ENCODE measurements at places on chromosomes 13 and 19.
A peak's percentile ranks its signal among the peaks of the same experiment; 100 is the strongest.

- DNase-seq, result no peak
Measured at GRCh38 chr13:64164435-64164834, 2748.8 kb upstream of the PCDH20 start.

GRCh38 chr19:4916292-4917082 is 7.2 kb downstream of the UHRF1 start:
- no peak for DNase-seq

DNA sequence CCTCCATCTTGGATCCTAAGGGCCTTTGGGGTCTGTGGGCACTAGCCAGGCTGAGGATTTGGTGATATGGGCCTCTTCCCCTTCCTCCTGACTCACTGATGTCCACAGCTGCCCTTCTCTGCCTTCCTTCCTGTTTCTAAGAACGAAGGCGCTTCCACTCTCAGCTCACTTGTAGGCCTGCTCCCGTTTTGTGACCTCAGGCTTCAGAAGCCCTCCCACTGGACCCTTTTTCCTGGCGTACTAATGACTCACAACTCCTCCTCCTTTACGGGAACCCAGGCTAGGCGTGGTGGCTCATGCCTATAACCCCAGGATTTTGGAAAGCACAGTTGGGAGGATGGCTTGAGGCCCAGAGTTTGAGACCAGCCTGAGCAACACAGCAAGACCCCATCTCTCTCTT is 55.6 kb downstream of the TMED1 start:
- DNase-seq, result no peak

GRCh38 chr13:92769046-92769445 is 457.6 kb upstream of the GPC6 start:
- DNase-seq, result no peak

- no peak for DNase-seq
Measured at GRCh38 chr19:48081106-48081505, 29.5 kb downstream of the PLA2G4C start.

- no peak for DNase-seq
Measured at GRCh38 chr19:47540748-47541147, 25.9 kb upstream of the NAPA start.

- no peak for DNase-seq
Measured at GRCh38 chr13:34412295-34412694, 529.8 kb upstream of the NBEA start.

GRCh38 chr13:99392470-99393135 is 85.4 kb upstream of the GPR183 start:
- DNase-seq, result no peak

DNA sequence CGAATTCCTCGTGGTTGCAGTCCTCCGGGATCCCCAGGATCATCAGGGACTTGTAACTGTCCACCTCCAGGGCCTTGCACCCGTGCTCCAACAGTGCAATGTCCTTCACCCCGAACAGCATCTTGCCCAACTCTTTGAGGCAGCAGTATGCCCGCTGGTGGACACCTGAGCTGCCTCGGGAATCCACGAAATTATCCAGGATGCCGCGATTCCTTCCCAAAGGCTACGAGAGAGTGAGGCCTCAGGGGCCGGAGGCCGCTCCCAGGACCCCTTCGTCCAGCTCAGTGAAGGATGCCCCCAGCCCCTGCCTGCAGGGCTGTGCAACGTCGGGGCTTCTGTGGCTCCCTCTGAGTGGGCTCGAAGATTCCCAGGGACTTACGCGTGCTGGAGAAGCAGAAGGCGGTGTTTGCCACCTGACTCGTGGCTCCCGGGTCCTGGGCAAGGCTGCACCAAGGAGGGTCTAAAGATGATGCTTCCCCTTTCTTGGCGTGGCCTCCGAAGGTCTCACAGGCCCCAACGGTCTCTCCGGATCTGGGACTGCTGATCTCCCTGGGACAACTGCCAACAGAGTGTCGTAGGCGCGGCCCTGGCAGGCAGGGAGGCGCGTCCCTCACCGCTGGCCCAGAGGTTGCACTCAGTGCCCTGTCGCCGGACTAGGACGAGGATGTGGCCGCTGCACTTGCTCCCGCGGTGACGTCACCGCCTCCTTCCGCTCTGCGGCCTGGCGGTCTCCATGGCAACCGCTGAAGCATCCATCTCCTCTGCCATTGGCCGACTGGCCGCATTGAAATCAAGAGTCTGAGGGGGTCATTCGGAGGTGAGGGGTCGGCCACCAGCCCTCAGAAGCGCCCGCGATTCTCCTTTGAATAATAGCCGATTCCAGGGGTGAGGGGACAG is at the start of gene PNMA8C:
TSS of gene PNMA8C (minus strand) at position 698 of the 897 bp plus-strand sequence. CDS start at position 121, 577 bp downstream.
- DNase-seq, result no peak

DNA sequence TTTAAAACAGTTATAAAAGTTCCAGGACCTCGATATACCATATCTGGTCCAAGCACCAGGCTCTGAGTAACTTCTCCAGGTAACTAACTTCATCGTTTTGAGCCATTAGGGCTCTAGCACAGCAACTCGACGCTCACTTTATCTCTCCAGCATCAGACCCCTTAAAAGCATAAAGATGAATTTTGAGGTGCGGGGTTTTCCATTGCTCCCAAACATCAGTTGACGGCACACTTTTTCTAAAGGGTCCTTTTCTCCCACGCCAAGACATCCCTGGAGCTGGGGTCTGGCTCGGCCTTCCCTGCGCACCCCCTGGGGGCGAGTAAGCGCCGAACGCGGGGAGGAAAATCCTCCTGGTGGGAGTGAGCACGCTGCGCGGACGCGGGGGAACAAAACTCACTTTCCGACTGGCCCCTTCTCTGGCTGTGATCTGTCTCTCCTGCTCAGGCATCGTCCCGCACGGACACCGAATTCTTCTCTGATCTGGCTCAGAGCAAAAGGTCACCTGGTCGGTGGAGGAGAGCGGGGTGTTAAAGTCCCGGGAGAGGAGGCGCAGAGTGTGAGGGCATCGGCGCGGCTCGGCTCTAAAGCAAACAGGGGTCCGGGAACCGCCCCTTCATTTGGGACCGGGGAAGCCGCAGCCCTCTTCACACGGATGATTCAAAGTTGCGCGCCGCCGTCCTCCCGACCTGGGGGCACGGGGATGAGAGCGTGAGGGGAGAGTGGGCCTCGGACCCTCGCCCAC is at the start of gene ATP7B:
TSS of gene ATP7B (minus strand) at position 561 of the 742 bp plus-strand sequence. CDS start at position 448, 113 bp downstream.
- no peak for DNase-seq

DNA sequence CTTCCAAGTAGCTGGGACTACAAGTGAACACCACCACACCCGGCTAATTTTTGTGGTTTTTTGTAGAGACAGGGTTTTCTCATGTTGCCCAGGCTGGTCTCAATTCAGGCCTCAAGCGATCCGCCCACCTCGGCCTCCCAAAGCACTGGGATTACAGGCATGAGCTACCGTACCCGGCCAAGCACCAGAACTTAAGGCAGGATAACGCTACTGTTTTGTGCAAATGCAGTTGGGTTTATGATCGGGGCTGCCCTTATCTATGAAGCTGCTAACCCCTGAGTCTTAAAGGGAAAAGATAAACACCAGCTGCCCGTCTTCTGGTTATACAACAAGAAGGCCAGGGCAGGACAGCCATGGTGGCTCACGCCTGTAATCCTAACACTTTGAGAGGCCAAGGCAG is 12.6 kb upstream of the TM6SF2 start:
- no peak for DNase-seq

GRCh38 chr13:64529874-64530485 is 2700.2 kb downstream of the PCDH9 start:
- DNase-seq, result no peak

DNA sequence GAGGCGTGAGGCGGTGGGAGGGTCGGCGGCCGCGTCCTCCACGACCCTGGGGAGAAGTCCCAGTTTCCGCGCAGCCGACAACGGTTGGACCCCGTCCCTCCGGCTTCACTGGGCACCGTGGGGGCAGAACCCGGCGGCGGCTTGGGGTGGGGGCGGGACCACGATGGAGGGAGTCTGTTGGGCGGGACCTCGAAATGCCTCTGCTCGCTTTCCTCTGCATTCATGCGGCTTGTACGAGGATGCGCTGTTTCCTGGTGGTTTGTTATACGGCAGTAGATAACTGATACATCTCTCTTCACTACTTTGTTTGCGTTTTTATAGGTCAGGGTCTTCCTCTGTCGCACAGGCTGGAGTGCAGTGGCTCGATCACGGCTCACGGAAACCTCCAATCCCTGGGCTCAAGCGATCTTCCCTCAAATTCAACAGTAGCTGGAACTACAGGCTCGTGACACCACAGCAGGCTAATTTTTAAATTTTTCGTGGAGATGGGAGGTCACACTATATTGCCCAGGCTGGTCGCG is 24.6 kb upstream of the ZNF846 start:
- DNase-seq, result no peak

DNA sequence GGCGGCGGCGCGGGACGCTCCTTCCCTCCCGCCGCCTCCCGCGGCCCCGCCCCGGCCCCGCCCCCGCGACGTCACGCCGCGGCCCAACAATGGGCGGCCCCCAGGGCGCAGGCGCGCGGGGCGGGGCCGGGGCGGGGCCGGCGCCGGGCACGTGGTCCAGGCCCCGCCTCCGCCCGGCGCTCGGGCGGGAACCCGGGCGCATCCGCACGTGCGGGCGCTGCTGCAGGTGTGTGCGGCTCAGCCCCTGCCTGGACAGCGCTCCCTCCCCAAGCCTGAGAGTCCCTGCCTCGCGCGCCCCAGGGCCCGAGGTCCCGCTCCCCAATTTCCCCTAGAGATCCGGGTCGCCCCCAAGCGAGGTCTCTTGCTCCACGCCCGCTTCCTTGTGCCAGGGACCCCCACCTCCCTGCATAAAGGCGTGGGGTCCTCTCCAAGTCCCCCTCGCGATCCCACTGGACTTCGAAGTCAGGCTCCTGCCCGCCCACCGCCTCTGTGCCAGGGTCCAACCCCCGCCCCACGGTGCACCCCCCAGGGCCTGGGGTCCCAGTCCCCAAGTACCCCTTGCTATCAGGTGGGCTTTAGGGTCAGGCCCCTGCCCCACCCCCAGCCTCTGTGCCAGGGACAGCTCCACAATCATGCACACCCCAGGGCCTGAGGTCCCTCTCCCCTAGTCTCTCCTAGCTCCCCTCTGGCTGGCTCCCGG is at the start of gene MEX3D:
TSS of gene MEX3D (minus strand) at position 6 of the 700 bp plus-strand sequence. CDS start 267 bp downstream, outside the sequence.
- peak; percentile 66 for DNase-seq

- DNase-seq, result no peak
Measured at GRCh38 chr19:30558793-30559192, 186.6 kb downstream of the ZNF536 start.

- DNase-seq, result no peak
Measured at GRCh38 chr13:85028035-85028434, 771.2 kb downstream of the SLITRK6 start.

DNA sequence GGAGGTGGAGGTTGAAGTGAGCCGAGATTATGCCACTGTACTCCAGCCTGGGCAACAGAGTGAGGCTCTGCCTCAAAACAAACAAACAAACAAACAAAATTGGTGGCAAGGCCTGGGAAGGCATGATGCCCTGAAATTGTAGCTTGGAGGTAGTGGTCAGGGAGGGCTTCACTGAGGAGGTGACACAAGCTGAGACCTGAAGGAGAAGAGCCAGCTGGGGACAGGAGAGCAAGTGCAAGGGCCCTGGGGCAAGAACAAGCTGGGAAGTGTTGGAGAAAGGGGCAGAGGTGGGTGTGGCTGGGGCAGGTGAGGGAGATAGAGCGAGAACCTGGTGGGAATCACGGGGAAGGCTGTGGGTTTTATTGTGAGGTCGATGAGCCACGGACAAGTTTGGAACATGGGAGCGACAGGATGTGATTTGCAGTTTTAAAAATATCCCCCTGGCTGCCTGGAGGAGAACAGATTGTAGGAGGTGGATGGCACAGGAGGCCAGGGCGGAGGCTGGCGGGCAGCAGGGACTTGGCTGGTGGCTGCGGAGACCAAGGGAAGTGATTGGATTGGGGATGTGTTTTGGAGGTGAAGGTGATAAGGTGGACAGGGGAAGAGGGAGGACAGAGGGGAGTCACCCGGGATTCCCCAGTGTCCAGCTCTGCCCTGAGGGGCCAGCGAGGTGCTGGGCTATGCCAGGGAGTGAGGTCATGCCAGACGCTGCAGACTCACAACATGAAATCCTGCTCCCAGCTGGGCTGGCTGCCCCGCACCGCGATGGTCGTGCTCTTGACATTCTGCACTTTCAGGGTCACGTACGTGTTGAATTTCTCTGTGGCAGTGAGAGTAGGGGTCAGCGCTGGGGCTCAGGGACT is 14.0 kb downstream of the UNC13A start:
- no peak for DNase-seq

- DNase-seq, result no peak
Measured at GRCh38 chr13:50731400-50731799, 112.1 kb downstream of the DLEU7 start.

GRCh38 chr13:113526466-113527220 is 36.1 kb upstream of the DCUN1D2 start:
- no peak for DNase-seq

- DNase-seq, result no peak
Measured at GRCh38 chr19:32798201-32798600, 71.4 kb downstream of the SLC7A9 start.

- DNase-seq, result no peak
Measured at GRCh38 chr13:31880851-31881494, 141.6 kb downstream of the RXFP2 start.

DNA sequence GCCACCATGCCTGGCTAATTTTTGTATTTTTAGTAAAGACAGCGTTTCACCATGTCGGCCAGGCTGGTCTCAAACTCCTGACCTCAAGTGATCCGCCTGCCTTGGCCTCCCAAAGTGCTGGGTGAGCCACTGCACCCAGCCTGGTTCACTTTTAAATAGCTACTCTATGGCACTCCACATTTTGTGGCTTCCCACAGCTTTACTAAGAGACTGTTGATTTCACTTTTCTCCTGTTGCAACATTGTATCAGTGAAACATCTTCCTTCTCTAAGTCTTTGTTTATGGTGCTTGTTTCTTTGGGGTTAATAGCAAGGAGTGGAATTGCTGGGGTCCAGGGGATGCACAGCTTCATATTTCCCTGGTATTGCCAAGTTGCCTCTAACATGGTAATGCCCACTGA is 12.3 kb downstream of the TMEM38A start:
- DNase-seq, result no peak

DNA sequence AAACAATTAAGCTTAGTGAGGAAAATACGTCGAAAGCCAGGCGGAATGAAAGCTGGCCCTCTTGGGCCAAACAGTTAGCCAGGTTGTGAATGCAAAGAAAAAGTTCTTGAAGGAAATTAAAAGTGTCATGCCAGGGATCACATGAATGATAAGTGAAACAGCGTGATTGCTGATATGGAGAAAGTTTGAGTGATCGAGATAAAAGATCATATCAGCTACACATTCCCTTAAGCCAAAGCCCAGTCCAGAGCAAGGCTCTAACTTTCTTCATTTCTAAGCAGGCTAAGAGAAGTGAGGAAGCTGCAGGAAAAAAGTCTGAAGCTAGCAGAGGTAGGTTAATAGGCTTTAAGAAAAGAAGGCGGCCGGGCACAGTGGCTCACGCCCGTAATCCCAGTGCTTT is 254.0 kb downstream of the EFNB2 start:
- DNase-seq, result no peak

DNA sequence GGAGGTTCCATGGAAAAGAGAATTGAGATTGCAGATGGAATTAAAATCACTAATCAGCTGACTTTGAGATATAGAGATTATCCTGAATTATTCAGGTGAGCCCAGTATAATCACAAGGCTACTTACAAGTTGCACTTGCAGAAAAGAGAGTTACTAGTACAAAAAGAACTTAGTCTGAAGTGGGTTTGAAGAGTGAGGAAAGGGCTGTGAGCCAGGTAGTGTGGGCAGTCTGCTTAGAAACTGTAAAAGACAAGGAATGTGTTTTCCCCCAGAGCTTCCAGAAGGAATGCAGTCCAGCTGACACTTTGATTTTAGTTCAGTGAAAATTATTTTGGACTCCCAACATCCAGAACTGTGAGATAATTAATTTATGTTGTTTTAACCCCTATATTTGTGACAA is 285.4 kb upstream of the GPC6 start:
- DNase-seq, result no peak

- DNase-seq, result no peak
Measured at GRCh38 chr19:8046569-8047165, 5.9 kb upstream of the CCL25 start.

- no peak for DNase-seq
Measured at GRCh38 chr19:39481229-39481545, 549 bp downstream of the TIMM50 start.

GRCh38 chr13:34070544-34071303 is 252.8 kb downstream of the RFC3 start:
- no peak for DNase-seq
